ENCODE measurements at places on chromosomes 12 and 14.

- no peak for DNase-seq
Observed at GRCh38 chr12:1916371-1917171, 1.9 kb downstream of the CACNA2D4 start.

- no peak for DNase-seq
Observed at GRCh38 chr12:52005903-52006703, 643 bp upstream of the TAMALIN start.

DNA sequence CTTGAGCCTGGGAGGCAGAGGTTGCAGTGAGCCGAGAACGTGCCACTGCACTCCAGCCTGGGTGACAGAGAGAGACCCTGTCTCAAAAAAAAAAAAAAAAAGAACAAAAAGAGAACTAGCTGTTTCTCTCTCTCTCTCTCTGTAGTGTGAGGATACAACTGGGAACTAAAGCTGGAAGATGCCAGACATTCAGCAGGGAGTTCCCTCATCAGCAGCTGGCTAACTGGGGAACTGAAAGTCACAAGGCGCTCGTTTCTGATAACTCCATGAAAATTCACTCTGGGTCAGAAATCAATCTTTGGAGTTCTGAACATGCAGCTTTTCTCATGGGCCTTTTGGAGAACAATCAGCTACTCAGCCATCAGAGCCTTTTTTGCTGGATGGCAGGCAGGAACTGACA is 43.5 kb upstream of the MAP1LC3B2 start:
- no peak for DNase-seq

DNA sequence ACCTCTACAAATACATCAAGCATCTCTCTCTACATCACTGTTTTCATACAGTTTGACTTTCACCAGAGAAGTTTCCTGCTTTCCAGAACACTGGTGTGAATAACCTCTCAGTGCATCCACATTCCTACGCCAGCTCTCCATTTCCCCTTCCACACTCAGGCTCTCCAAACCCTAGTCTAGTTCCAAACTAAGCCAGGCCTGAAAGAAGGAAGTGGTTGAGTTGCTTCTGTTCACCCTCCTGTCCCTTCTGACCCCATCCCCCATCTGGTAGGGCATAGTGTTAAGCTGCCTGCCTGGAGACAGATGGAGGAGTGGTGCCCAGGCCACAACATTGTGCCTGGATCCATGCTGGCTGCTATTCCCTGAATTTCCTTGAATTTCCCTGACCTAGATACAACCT is 132.4 kb downstream of the GPR65 start:
- no peak for DNase-seq

DNA sequence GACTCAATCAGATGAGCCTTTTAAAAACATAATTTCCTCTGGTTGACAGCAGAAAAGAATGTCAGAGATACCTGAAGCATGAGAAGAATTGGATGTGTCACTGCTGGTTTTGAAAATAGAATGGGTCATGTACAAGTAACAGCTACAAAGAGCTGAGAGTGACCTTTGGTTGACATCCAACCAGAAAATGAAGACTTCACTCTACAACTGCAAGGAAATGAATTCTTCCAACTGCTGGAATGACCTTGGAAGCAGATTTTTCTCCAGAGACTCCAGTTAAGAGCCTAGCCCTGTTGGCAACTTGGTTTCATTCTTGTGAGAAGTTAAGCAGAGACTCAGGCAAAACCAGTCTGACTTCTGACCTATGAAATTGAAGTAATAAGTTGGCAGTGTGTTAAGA is 505.9 kb downstream of the SLC16A7 start:
- DNase-seq = peak; percentile 32

- peak; percentile 61 for DNase-seq
Observed at GRCh38 chr14:33764876-33765650, 185.8 kb downstream of the EGLN3 start.

GRCh38 chr14:53109105-53110041 is 43.8 kb downstream of the DDHD1 start:
- DNase-seq = no peak

DNA sequence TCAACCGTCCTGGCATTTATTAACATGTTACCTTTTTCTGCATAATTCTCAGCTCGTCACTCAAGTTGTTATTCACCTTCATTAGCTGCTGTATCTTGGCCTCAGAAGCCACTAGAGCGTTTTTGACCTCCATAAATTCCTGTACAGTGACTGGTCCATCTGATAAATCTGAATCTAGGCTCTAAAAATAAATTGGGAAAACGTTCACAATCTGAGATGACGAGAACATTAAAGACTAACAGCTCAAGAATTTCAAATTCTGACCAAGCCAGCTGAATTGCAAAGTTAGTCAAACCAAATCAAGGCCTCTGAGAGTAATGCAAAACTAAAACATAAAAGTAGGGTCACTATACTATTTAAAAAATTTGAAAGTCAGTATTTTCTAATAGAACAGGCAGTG is 45.0 kb downstream of the GIT2 start:
- DNase-seq = peak; percentile 89

DNA sequence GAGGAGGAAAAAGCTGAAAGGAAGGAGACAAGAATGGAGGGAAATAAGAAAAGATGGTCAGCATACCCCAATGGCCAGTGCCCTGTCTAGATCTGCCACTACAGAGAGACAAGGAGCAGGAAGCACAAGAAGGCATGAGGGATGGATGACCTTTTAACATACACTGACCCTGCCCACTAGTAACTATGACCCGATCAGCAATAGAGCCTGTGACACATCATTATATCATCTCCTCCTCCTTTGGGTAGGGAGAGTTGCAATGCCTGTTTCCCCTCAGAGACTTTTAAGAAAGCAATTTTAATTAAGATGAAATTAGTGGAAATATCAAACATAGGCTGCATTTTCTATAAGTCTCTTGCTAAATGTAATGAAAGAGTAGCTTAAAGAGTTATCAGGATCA is 4.7 kb upstream of the SLC2A13 start:
- no peak for DNase-seq

DNA sequence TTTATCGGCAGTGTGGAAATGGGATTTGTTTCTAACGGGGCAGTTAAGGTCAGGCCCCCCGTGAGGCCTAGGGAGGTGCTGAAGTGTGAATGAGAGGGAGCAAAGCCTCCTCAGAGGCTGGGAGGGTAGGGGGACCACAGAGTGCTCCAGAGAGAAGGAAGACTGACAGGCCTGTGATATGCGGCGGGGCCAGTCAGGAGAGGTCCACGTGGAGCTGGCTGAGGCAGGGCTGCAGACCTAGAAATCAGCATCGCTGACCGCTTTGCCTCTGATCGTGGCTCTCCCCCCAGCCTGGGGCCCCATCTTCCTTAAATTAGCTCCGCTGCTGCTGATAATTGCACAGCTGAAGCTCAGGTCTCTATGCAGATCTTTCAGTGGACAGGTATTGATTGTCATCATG is 240.8 kb upstream of the PWP1 start:
- DNase-seq = no peak

DNA sequence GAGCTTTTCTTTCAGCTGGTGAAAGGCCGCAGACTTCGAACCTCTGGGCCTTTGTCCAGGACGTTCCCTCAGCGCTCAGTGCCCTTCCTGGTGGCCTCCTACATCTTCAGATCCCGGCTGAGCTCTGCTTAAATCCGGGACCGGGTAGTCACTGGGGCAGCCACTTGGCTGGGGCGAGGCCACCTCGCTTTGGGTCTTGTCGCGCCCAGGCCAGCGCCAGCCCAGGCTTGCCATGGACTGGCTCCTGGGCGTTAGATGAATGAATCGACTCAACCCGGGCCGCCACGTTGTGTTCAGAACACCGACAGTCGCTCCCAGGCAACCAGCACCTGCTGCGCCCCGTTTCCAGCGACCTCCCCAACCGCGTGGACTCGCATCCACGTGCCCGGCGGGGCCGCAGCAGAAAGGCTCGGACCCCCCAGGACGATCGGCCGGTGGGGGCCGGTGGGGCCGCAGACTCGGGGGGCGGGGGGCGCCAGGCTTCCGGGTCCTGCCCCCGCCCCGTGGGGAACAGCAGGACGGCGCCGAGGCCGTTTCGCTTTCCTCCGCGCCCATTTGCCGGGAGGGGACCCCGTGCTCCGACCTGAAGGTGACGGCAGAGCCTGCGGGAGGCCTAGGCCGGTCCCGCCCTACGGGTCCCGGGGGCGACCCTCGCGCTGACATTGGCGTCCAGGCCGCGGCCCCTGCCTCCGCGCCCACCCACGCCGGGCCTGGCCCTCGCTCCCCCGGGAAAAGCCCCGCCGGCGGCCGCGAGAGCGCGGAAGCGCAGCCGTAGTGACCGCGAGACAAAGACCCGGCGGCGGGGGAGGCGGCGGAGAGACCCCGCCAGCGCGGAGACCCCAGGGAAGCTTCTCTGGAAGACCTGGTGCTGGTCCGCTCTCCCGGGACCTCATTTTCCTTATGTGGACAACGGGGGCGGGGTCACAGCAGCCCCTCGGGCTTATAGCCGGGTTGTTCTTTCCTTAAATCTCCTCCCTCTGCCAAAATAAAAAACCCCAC is 37.3 kb upstream of the RCOR1 start:
- no peak for DNase-seq

DNA sequence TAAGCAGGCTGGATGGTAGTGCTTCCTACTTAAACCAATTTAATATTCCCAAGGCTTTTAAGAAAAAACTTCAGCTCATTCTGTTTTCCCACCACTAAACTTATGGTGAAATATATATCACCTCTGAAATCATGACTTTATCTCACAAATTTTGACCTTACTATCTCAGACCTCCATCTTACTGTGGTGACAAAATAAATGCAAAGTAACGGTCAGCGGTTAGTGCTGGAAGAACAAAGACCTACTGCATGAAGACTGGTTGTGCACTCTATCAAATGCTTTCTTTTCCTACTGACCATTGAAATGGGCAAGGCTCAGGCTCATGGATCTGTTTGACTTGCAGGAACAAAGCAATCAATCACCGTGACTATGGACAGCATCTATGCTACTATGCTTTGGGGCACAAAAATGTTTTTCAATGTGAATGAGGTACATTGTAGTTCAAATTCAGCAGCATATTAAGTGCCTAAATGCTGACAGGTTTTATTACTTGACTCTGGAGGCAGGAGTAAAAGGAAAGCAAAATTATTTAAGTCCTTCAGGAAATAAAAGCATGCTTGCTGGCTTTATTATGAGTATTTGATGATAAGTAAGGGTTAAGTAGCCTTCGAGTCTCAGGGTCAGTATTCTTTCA is 43.1 kb upstream of the GTF2A1 start:
- DNase-seq = no peak

- DNase-seq = no peak
Observed at GRCh38 chr14:96747006-96747405, 50.2 kb upstream of the VRK1 start.

DNA sequence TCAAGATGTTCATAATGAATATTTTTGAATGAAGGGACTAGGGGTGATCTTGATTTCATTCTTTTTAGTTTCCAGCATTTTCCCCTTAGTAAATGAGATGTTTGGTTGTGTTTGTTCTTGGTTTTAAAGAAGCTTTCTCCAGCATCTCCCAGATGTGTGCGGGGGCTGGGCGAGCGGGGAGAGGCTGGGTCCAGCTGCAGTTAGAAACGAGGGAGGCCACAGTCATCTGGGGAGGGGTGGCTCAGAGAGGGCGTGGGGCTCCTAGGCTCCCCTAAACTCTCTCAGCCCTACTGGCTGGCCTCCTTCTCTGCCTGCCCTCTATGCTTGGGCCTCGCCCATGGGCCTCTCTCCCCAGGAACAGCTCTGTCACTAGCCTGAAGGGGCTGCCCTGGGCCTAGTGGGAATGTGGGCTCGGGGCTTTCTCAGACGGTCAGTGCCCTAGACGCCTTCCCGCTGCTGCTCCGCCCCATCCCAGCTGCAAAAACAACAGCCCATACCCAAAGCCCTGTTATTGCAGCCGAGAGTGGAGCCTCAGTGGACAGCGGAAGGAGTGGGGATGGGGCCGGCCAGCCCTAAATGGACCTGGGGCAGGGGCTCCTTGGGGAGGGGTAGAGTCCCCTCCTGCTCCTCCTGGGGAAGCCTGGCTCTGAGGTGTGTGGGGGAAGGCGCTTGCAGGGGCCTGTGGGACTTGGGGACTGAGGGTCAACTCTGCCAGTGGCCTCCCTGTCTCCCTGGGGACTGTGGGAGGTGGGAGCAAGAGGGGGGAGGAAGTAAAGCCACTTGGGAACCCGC is 18.3 kb upstream of the EIF2B2 start:
- no peak for DNase-seq

DNA sequence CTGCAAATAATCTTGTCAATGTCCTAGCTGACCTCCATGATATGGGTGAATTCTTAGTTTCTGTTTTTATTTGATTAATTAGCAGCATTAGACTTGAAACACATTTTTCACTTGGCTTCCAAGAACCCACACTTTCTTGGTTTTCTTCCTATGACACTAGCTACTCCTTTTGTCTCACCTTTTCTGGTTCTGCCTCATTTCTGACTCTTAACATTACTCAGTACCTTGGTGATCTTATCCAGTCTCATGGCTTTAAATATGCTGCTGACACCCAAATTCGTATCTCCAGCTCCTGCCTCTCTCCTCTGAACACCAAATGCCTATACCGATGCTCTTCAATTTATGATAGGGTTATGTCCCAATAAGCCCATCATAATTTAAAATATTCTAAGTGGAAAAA is 32.0 kb upstream of the SSTR1 start:
- DNase-seq = no peak

DNA sequence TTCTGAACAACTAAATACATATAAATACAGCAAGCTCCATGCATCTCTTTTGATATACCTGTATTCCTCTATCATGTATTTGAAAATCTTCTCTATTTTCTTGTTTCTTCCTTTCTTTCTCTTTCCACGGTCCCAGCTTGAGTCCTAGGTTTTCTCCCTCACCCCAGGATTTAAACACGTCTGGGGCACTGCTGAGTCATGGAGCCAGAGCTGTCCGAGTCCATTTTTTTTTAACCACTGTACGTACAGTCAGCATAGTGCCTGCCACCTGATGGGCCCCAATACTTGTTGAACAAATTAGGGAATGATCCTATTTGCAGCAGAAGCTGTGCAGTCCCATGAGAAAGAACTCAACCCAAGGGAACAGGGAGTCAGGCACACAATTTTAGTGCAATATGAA is 158.1 kb downstream of the ATP23 start:
- no peak for DNase-seq

DNA sequence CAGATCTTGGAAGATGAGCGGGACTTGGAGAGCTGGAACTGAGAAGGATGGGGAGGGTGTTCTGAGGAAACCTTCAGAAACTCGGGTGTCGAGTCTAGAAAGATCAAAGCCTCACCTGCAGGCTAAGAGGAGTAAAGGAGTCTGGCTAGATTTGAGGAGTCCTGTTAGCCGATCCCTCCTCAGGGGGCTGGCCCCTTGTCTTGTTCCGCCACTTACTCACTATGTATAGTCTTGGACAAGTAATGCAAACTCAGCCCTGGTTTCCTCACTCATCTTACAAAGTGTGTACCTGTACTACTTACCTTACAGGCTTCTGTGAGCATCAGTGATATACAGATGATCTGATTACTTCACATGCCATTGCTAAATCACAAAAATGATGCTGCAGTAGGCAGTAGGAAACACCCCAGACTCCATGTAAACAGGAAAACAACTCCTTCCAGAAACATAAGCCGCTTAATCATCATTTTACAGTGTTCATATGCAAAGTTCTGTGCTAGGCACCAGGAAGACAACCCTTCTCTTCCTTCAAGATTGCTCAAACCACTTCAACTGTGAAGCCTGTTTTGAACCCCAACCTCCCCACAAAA is 2.0 kb upstream of the SPTLC2 start:
- DNase-seq = no peak

Data from astrocyte of the spinal cord (primary cell).